ENCODE measurements at places on chromosomes 7 and 10. TPM values are rescaled to one million over a fixed set of nuclear protein-coding genes. Genes with fewer than 3 reads are reported as not detected.

AIFM2 gene
- polyA plus RNA-seq = 5.7 TPM

TEX47 gene
- not detected for polyA plus RNA-seq

CDK1 gene
- polyA plus RNA-seq = 3.9 TPM

CRYGN gene
- 0.53 TPM for polyA plus RNA-seq

PYROXD2 gene
- 8.9 TPM for polyA plus RNA-seq

INSIG1 gene
- polyA plus RNA-seq = 30.5 TPM

CDCA7L gene
- 24.5 TPM for polyA plus RNA-seq

CHAT gene
- not detected for polyA plus RNA-seq

INHBA gene
- 5.8 TPM for polyA plus RNA-seq

PIK3AP1 gene
- 9.9 TPM for polyA plus RNA-seq
